ENCODE measurements at places on chromosomes 3 and 15.

DNA sequence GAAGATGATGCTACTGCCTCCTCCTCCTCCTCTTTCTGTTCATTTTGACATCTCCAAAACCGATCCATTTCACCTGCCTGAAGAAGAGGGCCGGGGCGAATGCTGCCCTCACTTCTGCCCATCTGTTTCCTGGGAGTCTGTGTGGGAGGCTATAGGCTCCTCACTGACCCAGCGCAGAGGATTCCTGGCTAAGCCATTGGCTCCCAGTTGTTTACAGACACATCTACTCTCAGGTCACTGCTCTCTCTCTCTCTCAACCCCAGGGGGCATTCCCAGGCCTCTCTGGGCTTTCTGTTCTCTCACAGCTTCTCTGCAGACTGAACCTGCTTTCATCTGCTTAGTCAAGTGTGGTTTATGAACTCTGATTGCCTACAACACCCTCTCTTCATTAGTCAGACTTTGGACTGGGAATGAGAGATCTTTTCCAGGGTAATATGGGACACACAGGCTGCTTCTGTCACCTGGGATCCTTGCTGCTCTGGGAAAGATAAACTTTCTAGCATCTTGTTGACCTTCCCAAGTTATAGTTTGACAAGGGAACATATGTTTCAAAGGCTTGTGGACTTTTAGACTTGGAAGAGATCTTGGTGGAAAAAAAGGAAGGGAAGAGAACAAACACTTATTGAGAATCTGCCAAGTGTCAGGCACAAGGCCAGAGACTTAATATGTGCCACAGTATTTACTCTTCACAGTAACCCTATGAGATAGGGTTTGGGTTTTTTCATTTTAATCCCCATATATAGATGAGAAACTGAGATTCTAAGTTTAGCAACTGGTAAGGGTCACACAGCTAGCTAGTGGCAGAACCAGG, 30.2 kb upstream of the USP3 start:
- peaks cover 24% of the 10 kb centered on the region for H3K4me1 ChIP-seq
- H3K36me3 ChIP-seq = no peaks in the 10 kb centered on the region
- peak; percentile 59 for DNase-seq
- no peak overlapping the region for H3K4me3 ChIP-seq

DNA sequence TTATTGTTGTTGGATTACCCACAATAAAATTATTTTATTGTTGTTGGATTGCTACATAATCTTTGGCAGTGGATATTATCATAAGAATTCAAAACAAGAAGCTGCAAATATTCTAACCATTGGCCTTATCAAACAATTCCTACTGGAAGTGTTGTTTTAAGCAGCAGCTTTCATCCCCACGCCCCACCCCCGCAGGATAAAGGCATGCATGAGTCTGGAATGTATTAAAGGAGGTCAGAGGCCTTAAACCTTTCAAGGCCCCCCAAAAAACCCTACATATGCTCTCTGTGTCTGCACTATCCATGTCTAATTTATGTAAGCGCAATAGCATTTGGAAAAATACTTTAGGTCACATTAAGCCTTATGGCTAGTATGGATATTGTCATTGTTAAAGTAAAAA, 23.1 kb downstream of the P3H2 start:
- peaks cover 3% of the 10 kb centered on the region for H3K4me1 ChIP-seq
- peaks cover 19% of the 10 kb centered on the region for H3K27me3 ChIP-seq
- DNase-seq = no peak
- H3K36me3 ChIP-seq = no peaks in the 10 kb centered on the region
- no peak overlapping the region for H3K4me3 ChIP-seq

DNA sequence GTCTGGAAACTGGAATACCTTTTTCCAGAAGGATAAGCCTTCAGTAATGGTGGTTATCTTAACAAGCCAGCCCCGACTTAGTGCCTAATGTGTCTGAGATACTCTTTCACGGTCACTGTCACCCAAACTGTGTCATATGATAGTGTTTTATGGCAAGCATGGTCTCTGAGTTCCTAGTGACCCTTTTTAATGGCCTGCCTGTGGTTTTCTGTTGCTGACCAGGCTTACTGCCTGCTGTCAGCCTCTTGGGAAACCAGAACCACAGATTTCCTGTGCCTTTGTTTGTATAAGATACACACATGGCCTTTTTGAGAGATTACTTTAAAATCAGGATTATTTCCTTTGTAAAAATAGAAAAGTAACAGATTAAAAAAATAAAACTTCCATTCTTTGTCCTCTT, 22.4 kb downstream of the HPS3 start:
- no peak overlapping the region for H3K27ac ChIP-seq
- peaks cover 48% of the 10 kb centered on the region for H3K36me3 ChIP-seq
- H3K4me3 ChIP-seq = peak overlapping the region; percentile 29
- H3K4me1 ChIP-seq = peaks cover 15% of the 10 kb centered on the region

DNA sequence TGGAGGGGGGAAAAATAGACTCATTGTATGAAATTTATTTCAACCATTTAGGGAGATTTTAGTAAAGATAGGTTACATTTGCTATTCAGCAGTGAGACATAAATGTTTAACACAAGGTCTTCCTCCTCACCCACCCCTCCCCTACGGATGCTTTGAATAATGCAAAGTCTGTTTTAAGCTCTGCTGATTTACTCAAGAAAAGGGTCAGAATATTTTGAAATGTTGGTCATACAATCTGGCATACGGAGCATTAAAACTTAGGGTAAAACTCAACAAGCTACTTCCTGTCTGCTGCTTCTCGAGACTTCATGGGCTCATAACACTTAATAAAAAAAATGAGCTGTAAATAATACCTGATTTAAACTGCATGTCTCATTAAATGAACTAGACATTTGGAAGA, 156.3 kb downstream of the WNT5A start:
- H3K4me3 ChIP-seq = no peak overlapping the region
- H3K36me3 ChIP-seq = no peaks in the 10 kb centered on the region
- DNase-seq = no peak
- no peaks in the 10 kb centered on the region for H3K27me3 ChIP-seq

DNA sequence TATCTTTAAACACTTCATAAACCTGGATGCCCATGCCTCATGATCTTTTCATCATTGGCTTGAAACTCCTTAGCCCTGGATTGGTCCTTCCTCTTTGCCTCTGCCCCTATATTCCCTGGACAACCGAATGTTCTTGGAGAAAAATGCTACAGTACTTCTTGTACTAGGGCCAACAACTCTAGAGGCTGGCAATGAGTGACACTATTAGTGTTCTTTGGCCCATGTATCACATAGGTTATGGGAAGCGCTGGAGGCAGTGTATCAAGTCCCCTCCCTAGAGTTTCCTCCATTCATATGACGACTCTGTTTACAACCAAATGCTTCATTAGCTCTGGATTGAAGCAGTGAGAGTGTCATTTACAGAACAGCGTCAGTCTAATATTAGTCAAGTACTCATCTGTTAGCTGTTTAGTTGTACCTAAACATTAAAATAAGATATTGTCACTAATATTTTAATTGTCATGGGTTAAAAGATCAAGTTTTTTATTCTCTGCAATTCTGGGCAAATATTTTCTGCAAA, 66.4 kb upstream of the MYO5C start:
- no peak overlapping the region for H3K27ac ChIP-seq
- peaks cover 39% of the 10 kb centered on the region for H3K36me3 ChIP-seq
- H3K4me3 ChIP-seq = no peak overlapping the region
- no peaks in the 10 kb centered on the region for H3K4me1 ChIP-seq

GRCh38 chr3:147431751-147432150, 22.6 kb downstream of the ZIC1 start:
- H3K4me3 ChIP-seq = no peak overlapping the region
- H3K36me3 ChIP-seq = no peaks in the 10 kb centered on the region
- no peak overlapping the region for H3K27ac ChIP-seq
- no peak for DNase-seq
- no peaks in the 10 kb centered on the region for H3K4me1 ChIP-seq

- no peaks in the 10 kb centered on the region for H3K27me3 ChIP-seq
- no peak overlapping the region for H3K4me3 ChIP-seq
- no peak for DNase-seq
- no peak overlapping the region for H3K27ac ChIP-seq
- no peaks in the 10 kb centered on the region for H3K4me1 ChIP-seq
Observed at GRCh38 chr15:35151782-35152181, 66.7 kb upstream of the NANOGP8 start.

- no peak overlapping the region for H3K27ac ChIP-seq
- no peaks in the 10 kb centered on the region for H3K36me3 ChIP-seq
- DNase-seq = no peak
- H3K4me1 ChIP-seq = no peaks in the 10 kb centered on the region
- no peak overlapping the region for H3K4me3 ChIP-seq
Observed at GRCh38 chr3:138849222-138849940, 14.7 kb upstream of the PIK3CB start.

- H3K27ac ChIP-seq = no peak overlapping the region
- no peaks in the 10 kb centered on the region for H3K36me3 ChIP-seq
- no peak overlapping the region for H3K4me3 ChIP-seq
- H3K4me1 ChIP-seq = no peaks in the 10 kb centered on the region
Observed at GRCh38 chr3:133383175-133383574, 16.7 kb upstream of the BFSP2 start.

DNA sequence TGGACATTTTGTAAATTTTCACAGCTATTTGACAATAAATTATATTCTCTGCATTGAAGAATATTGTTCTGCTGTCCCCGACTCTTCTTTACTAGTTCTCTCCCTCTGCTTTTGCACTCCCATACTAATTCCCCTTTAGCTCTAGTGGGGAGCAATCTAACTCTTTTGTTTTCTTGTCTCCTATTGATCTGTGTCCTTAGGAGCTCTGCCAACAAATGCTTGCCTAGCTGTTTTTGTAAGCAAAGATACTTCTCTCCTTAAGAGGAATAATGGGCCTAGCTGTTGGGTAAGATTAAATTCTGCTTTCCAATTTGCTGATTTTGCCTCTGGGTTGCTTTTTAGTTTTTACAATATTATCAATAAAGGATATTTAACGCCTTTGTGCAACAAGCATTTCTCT, 17.7 kb downstream of the ADAMTSL3 start:
- no peak overlapping the region for H3K27ac ChIP-seq
- no peak overlapping the region for H3K4me3 ChIP-seq
- H3K4me1 ChIP-seq = peaks cover 2% of the 10 kb centered on the region
- no peaks in the 10 kb centered on the region for H3K36me3 ChIP-seq

GRCh38 chr3:139691619-139692018, 13.8 kb upstream of the NMNAT3 start:
- H3K27me3 ChIP-seq = peaks cover 10% of the 10 kb centered on the region
- no peaks in the 10 kb centered on the region for H3K36me3 ChIP-seq
- no peak for DNase-seq
- no peak overlapping the region for H3K27ac ChIP-seq
- no peaks in the 10 kb centered on the region for H3K4me1 ChIP-seq

DNA sequence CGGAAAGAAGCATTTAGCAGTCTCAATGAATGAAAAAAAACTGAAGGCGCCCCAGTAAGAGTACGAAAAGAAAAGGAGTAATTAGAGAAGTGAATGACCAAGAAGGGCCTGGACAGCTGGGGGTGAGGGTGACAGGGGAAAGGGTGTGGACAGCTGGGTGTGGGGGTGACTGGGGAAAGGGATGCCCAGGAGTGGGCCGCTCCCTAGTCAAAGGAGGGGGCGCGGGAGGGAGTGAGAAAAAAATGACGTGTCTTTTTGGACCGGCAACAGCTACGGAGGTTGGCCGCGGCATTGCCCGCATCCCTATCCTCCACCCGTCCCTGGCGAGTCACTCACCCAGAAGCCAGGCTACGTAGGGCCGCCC, 274 bp upstream of the ZCWPW2 start:
- no peak for DNase-seq
- peak overlapping the region; percentile 95 for H3K27ac ChIP-seq
- H3K27me3 ChIP-seq = no peaks in the 10 kb centered on the region

All from T-helper 2 cell treated with Interferon-gamma antibody and Interleukin-4, amounts not matched to agents 5 μg/mL and 100 μg/mL, for 36 hours (primary cell).